RPMI7951 (cell line): ENCODE measurements at places on chromosomes 3 and 15. TPM values are rescaled to one million over a fixed set of nuclear protein-coding genes. Genes with fewer than 3 reads are reported as not detected.
A peak's percentile ranks its signal among the peaks of the same experiment; 100 is the strongest.

The REC114 gene
- not detected in 2 replicates for total RNA-seq

The IQSEC1 gene
- 8.1 and 10.4 TPM in 2 replicates for total RNA-seq

The RAB27A gene
- 17.8 and 19.0 TPM in 2 replicates for total RNA-seq

DNA sequence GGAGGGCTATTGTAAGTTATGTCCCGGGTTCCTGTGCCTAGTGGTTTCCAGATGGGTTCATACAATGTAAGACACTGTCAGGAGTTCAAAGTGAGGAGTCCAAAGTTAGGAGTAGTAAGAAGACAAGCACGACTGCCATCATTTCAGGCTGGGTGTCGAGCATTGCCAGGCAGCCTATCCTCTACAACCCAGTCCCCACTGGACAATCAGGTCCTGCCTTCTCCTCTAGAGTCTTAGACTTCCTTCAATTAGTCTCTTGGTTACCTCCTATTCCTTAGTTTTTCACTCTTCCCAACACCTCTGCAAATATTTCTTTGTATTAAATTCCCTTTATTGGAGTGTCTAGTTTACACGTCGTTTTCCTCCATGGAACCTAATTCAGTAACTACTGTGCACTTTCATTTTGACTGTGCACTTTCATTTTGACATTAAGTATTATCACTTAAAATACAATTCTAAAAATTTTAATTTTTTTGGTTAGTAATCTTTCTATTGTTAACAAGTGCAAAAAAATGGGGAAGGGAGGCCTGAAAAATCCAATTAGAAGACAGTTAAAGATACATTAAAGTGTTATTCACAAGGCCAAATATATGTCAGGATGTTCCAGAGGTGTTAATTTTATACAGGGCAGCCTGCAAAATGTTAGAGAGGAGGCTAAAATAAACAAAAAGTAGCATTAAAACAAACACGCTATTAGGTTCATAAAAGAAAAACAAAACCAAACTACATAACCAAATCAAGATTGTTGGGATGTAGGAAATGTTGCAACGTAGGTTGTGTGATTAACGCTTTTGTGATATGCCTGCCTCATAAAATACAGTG, 155.3 kb downstream of the TBL1XR1 start:
- DNase-seq: no peak

DNA sequence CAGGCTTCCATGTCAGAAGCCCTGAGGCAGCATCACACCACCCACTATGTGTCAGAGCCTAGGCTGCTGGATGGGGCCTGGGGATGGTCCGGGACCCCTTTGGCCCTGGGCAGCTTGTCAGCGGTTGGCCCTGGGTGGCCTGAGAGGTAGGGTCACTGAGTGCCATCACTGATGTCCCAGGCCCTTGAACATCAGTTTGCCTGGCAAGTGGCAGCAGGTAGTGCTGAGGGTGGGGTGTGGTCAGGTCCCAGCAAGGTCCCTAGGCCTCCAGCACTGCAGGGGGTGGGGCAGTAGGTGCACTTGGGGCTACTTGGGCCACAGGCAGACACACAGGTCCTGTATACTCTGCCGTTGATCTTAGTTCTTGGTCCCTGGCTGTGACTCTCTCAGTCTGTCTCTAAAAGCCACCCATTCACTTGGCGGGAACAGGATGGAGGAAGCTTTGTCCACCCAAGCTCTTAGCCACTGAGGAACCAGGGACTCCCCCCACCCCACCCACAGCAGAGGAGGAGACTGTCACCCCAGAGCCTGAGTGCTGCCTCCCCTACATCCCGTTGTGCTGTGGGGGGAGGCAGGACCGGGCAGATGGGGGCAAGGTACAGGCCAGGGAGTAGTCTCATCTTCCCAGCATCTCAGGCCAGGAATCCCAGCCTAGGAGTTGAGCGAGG, 5.8 kb downstream of the GNAI2 start:
- DNase-seq: no peak

DNA sequence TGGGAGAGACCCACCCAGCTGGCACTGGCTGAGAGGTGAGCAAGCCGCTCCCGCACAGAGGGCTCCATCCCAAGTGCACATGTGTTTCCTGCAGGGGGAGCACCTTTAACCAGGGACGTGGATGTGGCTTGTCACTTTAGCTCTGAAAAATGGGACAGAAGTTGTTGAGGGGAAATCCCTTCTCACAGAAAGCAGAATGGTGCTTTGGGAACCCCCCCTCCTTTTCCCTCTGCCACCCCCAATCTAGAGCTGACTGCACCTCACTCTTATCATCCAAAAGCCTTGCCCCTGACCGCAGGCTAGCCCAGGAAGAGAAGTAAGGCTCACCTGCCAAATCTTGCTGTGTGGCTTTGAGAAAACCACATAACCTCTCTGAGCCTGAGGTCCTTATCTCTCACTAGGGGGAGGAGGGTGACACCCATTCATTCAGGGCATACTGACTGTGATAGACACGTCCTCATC, 77.9 kb downstream of the RPN1 start:
- no peak for DNase-seq

DNA sequence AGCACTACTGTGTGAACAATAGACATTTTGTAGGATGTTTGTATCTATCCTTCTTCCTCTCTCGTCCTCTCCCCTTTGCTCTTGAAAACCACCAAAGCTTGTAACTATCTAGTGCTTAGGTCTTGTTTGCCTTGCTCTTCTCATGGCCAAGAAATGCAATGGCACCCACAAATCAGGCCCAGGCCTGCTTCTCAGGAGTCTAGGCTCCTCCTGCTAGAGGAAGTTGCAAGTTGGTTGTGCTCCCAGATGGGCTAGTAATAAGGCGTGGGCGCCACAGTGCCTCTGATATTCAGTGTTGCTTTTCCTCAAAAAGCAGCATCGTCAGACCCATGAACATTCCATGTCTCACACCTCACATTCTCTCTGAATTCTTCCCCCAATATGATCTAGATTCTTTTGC, 28.7 kb downstream of the ZNF385D start:
- DNase-seq: no peak

- DNase-seq: peak; percentile 44
Observed at GRCh38 chr15:52183562-52184173, 7.5 kb downstream of the GNB5 start.
